IMR-90 (cell line): ENCODE measurements at places on chromosomes 2 and 18.

DNA sequence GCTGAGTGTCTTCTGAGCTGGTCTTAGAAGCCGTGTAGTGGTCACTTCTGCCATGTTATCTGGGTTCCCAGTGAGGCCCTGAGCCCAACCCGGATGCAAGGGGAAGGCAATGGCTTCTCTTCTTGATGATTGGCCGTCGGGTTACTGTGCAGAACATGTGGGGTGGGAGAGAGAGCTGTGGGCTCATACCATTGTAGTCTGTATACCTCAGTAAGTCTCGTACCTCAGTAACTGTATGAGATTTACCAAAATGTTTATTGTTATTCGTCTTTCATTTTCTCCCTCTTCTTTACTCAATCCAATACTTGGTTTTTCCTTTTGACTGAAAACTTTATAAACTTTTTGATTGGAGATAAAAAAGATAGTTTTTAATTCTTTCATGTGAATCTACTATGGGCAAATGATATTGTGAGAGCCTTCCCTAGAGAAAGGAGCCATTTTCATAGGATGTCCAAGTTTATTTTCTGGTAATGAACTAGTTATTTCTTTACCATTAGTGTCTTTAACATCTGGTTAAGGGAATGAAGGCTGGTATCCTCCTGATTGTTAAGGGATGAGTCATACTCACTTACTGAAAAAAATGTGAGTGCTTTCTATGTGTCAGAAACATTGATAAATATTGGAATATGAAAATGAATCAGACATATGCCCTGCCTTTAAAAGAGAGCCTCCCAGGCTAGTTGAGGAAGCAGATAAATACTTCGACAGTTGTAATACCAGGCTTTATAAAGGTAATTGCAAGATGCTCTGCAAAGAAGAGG, 129.9 kb downstream of the PRPF40A start:
- DNase-seq: peak; percentile 74

- no peak for DNase-seq
These were observed 38.5 kb downstream of the SLC4A3 start for GRCh38 chr2:219665926-219666325.

DNA sequence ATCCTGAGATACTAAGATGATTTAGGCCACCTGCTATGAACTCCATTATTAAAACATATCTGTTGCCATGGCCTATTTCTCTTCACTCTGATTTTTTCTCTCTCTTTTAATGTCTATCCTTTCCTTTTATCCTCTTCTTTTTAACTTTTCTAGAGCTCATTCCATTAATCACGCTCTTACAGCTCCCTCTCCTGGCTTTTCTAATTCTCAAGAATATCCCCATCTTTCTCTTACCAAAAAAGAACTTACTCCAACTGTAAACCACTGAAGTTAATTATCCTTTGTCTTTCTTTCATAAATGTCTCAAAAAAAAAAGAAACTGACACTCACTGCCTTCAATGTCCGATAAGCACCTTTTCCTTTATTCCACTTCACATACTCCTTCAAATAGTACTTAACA, 7.9 kb downstream of the PPP3R1 start:
- no peak for DNase-seq

- DNase-seq: no peak
These were observed 765.0 kb upstream of the CELF4 start for GRCh38 chr18:38330573-38330972.

DNA sequence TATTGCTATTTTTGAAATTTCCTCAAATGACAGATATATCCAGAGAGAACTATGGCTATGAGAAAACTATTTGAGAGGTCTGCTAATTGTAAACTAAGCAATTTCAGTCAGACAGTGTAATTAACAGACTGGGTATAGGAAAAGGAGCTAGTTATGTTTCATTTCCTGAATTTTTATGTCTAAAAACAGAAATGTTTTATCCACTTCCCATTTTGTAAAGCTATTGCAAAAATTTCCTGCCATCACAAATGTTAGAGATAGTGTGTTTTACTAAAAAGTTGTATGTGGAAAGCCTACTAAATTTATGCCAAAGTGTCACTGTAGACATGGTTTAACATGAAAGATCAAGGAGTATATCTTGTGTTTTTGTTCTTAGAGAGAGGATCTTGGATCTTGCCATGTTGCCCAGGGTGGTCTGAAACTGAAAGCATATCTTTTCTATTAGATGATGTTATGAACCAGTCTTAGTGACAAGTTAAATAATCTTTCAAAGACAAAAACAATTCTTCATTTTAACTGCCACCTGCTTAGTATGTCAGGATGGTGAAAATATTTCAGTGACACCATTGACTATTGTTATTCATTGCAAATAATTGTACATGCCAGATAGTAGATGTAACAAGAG, 40.5 kb upstream of the ITPRID2 start:
- DNase-seq: no peak

- DNase-seq: no peak
These were observed 65.1 kb upstream of the RPRM start for GRCh38 chr2:153543635-153544071.

DNA sequence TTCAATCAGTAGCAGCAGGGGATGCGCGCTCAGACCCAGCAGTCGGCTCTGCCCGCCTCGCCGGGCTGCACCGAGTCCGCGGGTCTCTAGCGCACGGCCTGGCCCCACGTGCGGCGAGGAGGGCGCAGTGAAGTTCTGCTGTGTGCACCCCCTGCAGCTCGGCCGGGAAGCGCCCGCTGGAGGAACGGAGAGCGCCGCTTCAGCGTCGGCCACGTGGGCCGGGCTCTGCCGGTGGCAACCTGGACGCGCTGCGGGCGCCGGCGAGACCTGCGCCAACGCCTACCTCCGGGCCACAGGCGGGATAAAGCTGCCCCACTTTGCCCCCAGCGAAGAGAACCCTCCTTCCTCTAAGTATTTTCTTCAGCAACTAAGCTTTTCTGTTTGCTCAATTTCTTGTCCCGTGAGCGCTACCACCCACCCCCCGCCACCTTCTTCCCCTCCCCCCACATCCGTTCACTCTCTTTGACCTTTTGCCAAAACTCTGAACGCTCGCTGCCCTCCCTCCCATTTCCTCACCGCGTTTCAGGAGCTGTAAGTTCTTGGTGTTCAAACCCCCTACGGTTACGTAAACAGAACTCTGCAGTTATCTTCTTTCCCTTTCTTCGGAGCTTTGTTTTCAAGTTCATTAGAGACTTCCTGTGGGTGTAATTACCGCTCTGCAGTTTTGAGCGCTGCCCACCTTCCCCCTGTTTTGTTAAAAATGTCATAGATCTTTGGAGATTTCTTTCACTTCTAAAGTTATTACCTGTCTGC, 42.6 kb upstream of the EDAR start:
- DNase-seq: peak; percentile 3

DNA sequence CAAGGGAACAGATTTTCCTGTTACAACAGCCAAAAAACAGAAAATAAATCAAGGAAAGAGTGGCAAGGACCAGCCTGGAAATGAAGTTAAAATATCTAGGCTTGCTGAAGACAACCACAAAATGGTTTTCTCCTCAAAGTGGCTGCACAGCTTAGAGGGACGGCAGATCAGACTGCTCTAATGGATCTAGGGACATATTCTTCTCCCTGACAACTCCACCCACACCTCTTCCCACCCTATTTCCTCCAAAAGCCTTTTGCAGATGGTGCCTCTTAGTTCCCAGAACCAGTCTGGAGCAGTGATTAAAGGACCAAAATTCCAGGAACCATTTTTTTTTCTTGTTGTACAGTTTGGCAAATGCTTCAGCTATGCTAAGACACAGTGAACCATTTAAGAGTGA, 220.2 kb upstream of the SIX2 start:
- DNase-seq: no peak

DNA sequence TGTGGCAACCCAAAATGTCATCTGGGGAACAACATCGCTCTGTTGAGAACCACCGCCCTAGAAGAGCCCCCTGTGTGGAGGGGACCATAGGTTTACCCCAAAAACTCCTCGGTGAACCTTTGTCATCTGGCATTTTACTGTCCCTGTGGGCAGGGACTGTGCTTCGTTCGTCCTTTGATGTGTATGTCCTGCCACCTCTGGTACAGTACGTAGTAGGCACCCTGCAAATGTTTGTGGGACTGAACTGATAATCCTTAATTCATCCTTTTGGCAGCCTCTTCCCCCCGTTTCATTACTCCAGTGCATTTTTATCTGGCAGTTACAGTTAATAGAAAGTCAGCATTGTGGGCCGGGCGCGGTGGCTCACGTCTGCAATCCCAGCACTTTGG, 728 bp downstream of the NAPG start:
- no peak for DNase-seq

DNA sequence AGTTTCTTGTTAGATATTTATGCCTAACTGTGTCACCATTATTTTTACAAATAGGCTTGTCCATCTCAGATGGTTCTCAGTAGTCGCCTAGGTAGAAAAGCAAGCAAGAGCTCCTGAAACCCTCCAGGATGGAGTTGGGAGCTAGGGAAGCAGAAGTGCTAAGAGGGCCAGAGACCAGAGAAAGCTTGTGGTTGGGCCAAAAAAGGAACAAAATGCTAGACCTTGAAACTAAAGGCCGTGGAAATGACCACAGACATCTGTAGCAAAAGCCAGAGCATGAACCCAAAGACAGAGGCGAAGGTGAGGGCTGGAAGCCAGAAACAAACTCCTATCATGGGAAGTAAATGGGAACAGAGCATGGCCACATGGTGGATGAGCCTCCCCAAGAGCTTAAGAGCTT, 29.9 kb upstream of the RMDN2 start:
- no peak for DNase-seq
